Endodermal cell (in vitro differentiated cells): ENCODE measurements at places on chromosomes 1 and 21.

DNA sequence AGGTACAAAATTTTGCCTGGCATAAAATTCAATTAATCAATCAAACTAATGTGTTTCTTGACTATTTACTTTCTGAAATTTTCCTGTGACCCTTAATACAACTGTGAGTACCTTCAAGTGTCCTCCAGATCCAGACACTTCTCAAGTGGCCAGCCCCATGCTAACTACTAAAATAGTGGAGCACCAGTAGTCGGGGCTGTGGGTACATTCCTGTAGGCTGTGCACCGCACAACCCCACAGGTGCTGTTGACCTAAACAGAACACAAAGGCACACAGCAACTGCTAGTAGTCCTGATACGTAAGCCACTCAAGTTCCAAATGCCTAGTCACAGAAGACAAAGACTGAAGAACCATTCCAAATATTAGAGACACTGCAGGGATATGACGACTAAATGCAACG lies 36.6 kb downstream of the TMEM50B start:
- DNase-seq: peak; percentile 22

DNA sequence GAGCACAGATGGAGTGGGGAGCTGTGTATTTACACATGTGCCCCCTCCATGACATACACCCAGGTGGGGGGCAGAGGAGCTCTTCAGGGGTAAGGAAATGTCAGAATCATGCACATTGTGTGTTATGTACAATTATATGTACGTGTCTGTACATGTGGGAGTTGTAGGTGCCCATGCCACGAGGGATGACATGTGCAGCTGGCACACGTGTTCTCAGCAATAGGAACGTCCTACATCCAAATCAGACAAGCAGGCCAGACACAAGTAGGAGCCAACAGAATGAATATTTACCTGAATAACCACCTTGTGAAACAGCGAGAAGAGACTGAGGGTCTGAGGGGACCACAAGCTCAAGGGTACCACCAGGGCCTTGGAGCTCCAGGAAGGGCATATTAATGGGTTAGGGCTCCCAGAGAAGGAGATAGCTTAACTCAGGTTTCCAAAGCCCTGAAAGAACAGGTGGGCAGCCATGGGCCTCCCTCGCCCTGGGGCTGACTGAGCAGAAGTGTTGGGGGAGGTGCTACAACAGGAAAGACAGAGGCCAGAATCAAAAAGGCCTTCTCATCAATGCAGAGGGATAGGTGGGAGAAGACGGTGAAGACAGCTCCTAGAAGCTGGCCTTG lies 3.2 kb downstream of the COL16A1 start:
- no peak for DNase-seq

GRCh38 chr1:33713058-33713877 lies 150.6 kb upstream of the HMGB4 start:
- peak; percentile 9 for DNase-seq

DNA sequence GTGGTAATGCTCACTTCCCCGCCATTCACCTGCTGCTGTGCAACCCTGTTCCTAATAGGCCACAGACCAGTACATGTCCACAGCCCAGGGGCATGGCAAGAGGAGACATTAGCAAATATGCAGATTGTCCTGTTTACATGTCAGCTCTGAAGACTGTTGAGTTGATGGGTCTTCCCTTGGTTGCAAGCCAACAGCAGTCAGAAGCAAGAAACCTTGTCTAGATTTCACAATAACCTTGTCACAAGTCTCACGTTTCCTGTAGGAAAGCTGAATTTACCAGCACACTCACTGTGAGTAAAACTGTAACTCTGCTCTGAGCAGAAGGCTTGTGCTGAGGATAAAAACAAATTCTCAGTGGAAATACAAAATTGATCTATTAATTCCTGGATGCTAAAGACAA lies 195.1 kb downstream of the HLX start:
- no peak for DNase-seq
